ENCODE measurements at places on chromosomes 16 and 17.

DNA sequence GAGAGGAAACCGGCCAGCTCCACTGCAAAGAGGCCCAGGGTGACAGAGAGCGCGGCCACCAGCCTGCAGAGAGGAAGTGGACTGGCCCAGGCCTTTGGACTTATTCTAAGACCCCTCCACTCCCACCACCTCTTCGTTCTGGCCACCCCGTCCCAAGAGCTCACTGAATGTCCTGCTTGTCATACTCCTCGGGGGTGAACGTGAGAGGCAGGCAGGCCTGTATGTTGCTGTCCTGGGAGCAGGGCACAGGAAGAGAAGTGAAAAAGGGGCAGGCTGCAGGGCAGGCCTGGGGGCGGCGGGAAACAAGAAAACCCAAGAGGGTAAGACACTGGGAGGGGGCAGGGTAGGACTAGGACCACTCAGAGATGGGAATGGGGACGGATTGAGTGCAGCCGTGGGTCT is 384 bp downstream of the TMEM107 start:
- DNase-seq: no peak

DNA sequence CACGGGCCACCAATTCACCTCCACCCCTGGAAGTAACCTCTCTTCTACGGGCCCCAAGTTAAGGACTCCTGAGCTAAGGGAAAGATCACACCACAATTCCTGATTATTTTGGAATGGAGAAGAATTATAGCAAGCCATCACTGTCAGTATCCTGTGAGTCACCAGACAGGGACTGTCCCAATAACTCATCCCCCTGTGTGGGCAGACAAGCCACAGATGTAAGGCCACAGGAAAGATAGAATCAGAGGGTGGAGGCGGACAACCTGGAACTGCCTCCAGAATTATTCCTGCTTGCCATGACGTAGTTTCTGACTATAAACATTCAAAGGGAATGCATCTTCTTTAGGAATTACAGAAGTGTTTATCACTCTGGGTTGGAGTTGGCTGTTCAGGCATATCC is 5.8 kb upstream of the MYO1D start:
- DNase-seq: no peak

DNA sequence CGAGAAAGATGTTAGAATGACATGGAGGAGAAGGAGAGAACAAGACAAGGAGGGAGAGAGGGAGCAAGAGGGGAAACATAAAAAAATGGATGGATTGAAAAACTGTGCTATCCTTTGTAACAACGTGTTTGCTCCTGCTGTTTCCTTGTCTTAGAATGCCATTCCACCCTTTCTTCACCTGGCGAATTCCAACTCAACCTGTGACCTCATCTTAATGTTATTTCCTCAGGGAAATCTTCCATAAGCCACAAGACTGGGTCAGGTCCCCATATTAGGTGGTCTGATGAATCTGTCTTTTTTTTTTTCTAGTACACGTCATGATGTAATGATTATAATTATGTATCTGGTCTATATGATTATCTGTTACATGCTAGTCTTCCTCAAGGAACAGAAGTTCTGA is 195.0 kb upstream of the MAF start:
- no peak for DNase-seq

- no peak for DNase-seq
Observed at GRCh38 chr16:47622451-47623176, 161.5 kb downstream of the PHKB start.

- DNase-seq: no peak
Observed at GRCh38 chr16:85502357-85502756, 110.8 kb upstream of the GSE1 start.

DNA sequence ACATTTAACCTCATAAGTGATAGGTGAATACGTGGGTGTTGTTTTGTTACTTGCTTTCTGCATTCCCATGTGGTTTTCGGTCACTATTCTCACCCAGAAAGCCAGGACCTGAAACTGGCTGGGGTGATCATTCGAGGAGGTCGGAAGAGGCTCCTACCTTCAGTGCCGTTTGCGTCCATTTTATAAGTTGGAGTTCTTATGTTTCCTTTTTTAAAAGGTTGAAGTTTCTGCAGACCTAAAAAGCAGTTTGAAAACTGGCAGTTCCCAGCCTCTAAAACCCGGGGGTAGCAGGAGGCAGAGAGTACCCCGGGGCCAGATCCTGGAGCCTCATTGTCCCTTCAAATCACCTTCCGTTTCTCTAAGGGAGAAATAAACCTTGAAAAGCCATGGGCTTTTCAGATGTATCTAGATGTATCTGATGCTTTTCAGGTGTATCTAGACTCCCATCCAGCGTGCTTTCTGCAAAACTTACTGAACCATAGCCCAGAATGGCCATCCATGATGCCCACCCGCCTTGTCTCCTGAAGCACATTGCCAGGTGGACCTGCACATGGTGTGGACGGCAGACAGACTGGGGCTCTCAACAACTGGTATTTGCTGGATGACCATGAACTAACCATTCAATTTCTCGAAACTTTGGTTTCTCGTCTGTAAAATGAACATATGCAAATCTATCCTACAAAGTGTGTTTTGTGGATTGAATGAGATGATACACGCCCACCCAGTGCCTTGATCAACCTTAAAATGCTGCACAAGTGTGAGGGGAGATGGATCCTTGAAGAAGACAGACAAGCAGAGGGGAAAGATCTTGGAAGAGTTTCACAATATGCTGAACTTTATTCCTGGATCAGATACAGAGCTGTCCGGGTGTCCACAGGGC is 1.3 kb downstream of the NLRC5 start:
- DNase-seq: no peak

- no peak for DNase-seq
Observed at GRCh38 chr17:48100591-48101011, 677 bp downstream of the CBX1 start.

GRCh38 chr17:80858301-80859001 is 133.2 kb upstream of the CHMP6 start:
- no peak for DNase-seq

GRCh38 chr17:81667754-81668153 is 1.2 kb downstream of the CCDC137 start:
- no peak for DNase-seq

DNA sequence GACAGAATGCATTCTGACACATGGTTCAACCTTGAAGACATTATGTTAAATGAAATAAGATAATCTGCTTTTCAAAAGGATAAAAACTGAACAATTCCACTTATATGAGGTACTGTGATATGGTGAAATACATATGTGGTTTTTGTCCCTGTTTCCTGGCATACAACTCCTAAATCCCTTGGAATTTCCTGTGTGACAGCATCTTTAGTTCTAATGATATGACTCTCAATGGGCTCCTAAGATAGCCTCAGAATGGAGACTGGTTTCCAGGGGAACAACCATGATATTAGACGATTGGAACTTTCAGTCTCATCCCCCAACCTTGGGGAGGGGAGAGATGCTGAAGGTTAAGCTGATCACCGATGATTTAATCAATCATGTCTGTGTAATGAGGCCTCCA is 37.7 kb upstream of the PHLPP2 start:
- no peak for DNase-seq

DNA sequence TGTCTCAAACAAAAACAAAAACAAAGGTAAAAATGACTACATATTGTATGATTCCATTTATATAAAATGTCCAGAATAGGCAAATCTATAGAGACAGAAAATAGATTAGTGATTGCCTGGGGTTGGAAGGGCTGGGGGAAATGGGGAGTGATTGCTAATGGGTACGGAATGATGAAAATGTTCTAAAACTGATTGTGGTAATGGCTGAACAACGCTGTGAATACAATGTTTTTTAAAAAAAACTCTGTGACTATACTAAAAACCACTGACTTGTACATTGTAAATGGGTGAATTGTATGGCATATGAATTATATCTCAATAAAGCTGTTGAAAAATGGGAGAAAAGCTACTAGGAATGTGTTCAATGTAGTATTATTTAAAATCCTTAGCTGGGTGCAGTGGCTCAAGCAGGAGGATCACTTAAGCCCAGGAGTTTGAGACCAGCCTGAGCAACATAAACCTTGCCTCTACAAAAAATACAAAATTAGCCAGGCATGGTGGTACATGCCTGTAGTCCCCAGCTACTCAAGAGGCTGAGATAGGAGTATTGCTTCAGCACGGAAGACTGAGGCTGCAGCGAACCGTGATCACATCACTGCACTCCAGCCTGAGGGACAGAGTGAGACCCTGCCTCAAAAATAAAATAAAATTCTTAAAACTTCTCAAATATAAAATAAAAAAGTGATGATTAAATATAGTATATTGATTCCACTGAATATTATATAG is 47.9 kb downstream of the TOM1L2 start:
- DNase-seq: no peak

GRCh38 chr17:75498726-75499213 is 16.6 kb downstream of the CASKIN2 start:
- DNase-seq: no peak
